Left hindlimb (tissue), 1 donor: ENCODE measurements at places on chromosomes 6 and 20.

- peak; percentile 31 for DNase-seq
These were observed 307.6 kb downstream of the ALDH8A1 start for GRCh38 chr6:134642279-134642678.

DNA sequence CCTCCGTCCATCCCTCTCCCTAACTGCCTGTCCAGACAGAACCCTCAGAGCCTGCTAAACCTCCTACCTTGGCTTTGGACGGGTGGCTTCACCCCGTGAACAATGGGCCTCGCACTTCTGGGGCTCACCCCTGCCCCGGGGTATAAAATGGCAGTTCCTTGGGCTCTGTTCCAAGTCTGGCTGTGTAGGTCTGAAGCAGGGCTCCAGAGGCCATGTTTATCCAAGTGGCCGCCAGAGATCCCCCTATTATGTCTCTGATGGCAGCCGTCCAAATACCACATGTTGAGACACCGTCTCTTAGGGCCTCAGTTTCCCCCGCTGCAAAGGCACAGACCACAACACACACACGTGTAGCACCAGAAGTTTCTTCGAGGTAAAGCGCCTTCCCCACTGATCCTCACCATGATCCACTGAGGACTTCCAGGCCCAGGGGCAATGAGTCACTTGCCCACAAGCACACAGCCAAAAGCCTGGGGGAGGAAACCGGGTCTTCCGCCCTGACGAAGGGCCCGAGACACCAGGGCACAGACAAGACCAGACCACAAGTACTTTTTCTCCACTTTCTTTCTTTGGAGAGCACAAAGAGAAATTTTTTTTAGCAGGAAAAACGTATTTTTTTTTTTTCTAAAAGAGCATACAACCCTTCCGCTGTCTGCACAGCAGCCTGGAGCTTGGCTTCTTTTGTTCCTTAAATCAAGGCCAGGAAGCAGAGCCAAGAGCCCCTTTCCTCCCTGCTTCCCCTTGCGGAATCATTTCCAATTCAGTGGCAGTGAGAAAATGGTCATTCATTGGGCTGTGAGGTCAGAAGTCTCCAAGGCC, 11.8 kb downstream of the CPNE5 start:
- peak; percentile 60 for DNase-seq

DNA sequence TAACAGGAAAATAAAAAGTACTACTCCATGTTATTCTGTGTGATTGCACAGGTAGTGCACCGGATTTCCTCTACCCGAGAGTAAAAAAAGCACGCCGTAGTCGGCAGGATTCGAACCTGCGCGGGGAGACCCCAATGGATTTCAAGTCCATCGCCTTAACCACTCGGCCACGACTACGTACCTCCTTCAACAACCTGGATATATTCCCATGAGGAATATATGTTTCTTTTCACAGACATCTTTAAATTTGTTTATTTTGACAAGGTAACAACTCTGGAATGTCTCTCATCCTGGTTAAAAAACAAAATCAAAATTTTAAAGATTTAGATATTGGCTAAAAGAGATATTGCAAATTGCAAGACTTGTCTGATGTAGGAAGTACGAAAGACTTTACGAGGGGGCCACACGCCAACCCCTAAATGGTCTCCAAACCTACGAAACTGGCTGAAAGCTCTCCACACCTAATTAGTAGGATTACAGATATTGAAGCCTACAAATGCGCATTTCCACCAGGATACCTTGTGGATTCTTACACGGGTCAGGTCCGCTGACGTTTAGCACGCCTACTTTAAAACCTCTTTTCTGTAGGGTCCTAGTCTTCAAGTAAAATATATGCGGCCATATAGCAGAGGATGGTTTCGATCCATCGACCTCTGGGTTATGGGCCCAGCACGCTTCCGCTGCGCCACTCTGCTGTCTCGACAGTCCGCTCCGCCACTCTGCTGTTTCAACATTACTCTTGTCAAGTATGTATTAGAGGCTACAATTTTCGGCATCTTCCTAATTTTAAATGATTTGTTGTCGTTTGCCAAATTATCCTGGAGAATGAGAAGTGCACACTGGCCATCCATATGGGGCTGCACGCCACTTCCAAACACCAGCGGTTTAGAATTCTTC, 52.2 kb upstream of the BTN3A2 start:
- DNase-seq = peak; percentile 87

GRCh38 chr6:168190646-168191443, 111.8 kb upstream of the FRMD1 start:
- DNase-seq = peak; percentile 3

DNA sequence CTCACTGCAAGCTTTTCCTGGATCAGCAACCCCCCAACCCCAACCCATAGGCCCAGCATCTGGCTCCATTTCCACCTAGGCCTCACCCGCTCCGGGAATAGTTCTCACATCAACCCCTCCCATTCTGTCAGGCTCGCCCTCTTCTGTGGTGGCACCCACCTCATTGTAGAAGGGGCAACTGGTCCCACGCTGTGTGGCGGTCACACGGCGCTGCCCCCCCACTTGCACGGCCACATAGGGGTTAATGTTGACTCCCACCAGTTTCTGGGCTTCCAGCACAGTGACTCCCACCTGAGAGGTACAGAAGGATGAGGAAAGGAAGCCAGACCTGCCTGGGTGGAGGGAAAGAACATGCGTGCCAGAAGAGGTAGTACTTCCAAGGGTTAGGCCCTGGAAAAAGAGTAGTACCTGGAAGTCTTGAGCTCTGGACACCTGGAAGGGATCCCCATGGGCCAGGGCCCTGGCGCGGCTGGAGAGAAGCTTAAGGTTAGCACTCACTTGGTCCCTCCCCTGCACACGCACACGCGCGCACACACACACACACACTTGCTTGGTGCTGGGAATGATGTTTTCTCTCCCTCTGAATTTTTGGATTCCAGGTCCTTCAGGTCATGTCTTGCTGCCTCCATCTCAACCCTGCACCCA, 12.7 kb upstream of the SPAG4 start:
- no peak for DNase-seq
